Left cardiac atrium (tissue), 4 donors: ENCODE measurements at places on chromosomes 12 and 14. TPM values are rescaled to one million over a fixed set of nuclear protein-coding genes. Genes with fewer than 3 reads are reported as not detected.

DNA sequence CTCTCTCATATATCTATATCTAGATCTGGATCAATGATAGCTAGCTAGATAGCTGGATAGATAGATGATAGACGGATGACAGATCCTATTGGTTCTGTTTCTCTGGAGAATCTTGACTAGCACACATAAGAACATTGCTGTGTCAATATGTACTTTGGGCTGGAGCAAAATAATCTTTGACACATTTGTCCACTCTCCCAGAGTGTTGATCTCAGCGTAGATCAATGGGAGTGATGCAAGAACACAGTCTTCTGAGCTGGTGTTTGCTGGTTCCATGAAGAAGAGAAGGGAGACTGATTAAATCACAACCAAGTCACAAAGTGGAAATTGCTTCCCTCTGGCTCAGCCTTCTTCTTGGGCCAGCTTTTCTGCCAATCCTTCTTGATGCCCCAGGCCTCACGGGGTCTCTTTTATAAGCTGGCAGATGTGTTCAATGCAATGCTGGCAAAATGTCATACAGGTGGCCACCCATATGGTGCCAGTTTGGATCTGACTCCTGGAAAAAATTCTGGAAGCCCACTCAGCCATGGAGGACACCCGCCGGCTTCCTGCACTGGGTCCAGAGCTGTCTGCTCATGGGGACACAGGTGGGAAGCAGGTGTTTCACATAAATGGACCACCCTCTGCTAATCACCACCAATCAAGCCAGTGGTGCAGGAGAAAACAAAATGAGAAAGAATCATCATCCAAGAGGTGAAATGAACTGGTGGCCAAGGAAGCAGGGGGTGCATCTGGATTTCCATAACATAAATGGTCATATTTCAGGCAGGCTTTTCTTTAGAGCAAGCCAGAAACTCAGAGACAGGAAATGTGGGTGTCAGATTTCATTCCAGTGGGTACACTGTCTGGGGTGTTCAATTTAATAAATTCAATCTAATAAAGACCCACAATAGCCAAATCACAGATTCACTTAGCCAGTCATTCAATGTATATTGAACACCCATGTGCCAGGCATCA lies 310.3 kb downstream of the DPF3 start:
- DNase-seq, result no peak

DNA sequence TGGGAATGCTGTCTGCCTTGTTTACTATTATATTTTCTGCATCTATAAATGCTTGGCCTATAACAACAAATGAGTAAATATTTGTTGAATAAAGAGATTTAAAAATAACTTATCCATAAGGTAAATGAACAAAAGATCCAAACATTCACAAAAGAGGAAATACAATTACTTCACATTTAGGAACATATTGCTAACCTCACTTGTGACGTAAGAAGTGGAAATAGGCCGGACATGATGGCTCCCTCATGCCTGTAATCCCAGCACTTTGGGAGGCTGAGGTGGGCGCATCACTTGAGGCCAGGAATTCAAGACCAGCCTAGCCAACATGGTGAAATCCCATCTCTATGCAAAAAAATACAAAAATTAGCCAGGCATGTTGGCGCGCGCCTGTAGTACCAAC lies 25.7 kb upstream of the CKAP4 start:
- no peak for DNase-seq

FIGNL2 gene
- total RNA-seq, result 0.47 TPM

ITGA5 gene
- 133 TPM for total RNA-seq
